ENCODE measurements at places on chromosomes 1 and 21.

DNA sequence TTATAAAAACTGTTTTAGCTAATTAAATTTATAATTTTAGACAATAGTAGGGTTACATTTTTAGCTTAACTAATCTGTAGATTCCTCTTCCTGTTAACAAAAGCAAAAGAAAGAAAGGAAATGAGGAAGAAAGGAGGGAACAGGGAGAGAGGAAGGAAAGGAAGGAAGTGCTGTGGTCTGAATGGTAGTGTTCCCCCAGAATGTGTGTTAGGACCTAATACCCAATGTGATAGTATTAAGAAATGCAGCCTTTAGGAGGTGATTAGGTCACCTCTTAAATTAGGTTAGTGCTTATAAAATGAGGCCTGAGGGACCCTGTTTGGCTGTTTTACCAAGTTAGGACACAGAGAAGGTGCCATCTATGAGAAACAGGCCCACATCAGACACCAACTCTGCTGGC is 136.9 kb upstream of the SAMSN1 start:
- no peak for DNase-seq

GRCh38 chr1:244305776-244306341 is 145.8 kb downstream of the ADSS2 start:
- no peak for DNase-seq

- DNase-seq: no peak
Measured at GRCh38 chr21:25457411-25457810, 149.9 kb downstream of the MRPL39 start.

DNA sequence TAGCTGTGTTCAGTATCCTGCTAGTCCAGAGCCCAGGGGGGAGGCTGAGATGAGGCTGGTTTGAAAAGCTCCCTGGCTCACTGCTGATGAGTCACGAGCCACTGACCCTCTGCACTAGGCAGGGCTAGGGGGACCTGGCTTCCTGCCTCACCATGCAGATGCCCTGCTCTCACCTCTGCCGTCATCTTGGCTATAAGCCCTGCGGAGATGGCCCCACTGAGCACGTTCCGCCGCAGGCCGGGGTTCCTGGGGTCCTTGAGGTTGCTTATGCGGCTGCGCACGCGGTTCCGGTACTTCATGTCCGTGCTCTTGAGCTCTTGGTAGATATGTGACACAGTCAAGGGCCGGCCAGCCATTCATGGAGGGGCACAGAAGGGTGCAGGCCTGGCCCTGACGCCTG is 24.1 kb upstream of the ZNF436 start:
- no peak for DNase-seq

DNA sequence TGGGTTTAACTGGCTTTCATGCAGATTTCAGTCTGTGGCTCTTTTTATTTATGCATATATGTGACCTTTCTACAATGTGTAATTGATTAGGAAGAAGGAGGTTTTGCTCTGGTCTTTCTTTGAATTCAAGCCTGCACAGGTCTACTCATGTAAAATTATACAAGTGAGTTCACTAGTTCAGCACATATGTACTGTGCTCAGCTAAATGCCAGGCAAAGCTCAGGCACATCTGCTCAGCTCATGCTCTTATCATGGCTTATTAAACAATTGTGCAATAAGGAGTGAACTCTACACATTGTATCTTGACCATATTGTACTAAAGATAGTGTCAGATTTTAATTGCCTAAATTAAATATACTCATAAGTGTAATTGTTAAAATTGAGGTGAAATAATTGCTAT is 378.4 kb downstream of the ADGRL2 start:
- no peak for DNase-seq

DNA sequence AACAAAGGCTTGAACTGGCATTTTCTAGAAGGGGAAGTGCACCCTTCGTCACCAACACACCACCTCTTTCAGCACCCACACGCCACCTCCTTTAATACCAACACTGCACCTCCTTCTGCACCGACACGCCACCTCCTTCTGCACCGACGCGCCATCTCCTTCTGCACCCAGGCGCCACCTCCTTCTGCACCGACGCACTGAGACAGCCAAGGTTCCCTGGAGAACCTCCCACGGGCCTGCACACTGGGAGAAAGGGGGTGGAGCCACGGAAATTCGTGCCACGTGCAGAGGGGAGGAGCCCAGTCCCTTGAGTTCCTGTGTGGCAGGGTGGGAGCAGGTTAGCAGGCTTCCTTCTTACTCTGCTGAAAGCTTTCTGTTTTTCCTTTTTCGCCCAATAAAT is 327.9 kb upstream of the C1orf174 start:
- no peak for DNase-seq

DNA sequence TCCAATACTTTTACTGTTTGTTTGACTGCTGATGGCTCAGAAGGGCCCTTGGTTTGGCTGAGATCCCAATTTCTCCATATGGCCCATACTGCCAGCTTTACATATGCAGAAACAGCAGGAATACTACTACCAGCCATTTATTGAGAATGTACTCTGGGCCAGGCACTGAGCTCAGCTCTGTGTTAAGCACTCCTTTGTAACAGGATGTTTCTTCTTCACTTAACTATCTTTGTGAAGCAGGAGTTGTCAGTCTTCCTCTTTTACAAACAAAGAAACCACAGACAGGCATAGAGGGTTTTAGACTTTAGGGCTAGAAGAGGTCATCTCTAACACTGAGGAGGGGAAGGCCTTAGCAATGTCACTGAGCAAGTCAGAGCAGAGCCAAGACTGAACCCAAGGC is 8.3 kb downstream of the HMGCL start:
- DNase-seq: no peak

GRCh38 chr21:36461918-36462486 is 17.9 kb downstream of the CLDN14 start:
- DNase-seq: no peak

DNA sequence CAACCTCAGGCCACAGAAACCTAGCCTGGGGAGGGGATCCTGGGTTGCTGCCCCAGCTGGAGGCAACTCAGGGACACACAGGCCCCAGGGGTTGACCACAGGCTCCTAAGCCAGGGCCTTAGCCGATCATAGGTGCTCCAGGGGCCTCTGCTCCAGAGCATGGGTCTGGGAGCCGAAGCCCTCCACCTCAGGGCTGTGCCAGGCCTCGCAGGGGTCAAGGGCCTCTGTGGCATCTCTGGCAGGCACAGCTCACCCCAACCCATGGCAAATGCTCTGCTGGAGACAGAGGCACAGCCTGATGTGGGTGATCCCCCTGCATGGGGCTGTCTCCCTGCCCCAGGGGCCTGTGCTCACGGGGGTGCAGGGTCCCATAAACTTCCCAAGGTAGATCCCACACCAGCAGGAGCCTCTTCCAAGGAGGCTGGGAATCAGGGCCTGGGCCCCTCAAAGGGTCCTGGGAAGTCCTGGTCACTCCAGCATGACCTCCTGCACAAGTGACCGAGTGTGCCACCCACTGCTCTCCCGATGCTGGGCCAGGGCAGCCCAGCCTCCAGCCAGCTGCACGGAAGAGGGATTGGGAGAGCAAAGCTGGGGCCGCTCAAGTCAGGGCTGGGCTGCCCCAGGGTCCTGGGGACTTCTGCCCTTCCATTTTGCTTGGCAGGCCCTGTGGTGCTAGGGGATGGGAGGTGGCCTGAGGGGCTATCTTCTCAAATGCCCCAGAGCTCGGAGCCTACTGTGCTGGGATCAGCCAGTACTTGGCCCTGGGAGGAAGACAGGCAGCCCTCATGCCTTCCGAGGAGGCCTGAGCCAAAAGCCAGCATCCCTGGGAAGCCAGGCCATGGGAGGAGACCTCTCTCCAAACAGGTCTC is 22.2 kb upstream of the PRSS38 start:
- no peak for DNase-seq

DNA sequence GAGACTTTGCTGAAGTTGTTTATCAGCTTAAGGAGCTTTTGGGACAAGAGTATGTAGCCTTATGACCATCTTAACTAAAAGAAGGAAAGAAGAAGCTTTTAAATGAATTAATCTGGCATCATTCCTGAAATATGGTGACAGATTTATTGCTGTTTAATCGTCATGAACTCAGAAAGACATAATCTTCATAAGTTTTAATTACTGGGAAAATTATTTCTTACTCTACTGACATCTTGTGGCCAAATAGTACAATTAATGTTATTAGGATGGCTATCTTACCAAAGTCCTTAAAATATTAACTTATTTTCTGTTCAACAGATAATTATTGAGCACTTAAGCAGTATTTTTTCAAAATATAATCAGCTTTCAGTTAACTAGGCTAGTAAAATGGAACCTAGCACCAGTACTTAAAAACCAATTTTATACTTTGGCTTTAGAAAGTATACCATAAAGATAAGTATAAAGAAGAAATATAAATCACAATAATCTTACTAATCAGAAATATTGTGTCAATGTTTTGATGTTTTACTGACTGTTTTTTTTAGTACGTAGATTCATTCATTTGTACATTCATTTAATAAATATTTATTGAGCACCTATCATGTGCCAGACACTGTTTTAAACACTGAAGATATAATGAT is 34.7 kb upstream of the GPR25 start:
- no peak for DNase-seq
